ENCODE measurements at places on chromosomes 3 and 15. TPM values are rescaled to one million over a fixed set of nuclear protein-coding genes. Genes with fewer than 3 reads are reported as not detected.

CHRNA7 gene
- total RNA-seq: 1.2 TPM

TEX55 gene
- not detected for total RNA-seq

APBA2 gene
- total RNA-seq: 0.17 TPM

MASP1 gene
- 21.0 TPM for total RNA-seq

LRTM1 gene
- not detected for total RNA-seq

SLC22A14 gene
- total RNA-seq: 0.17 TPM

LMAN1L gene
- 66.2 TPM for total RNA-seq

PCBP4 gene
- total RNA-seq: 62.2 TPM

GP5 gene
- total RNA-seq: not detected

CEP19 gene
- 1.3 TPM for total RNA-seq

LYZL4 gene
- not detected for total RNA-seq

ARGFX gene
- not detected for total RNA-seq

EPHA3 gene
- 12.9 TPM for total RNA-seq

CIB2 gene
- total RNA-seq: 76.3 TPM

MORC1 gene
- not detected for total RNA-seq

DNA sequence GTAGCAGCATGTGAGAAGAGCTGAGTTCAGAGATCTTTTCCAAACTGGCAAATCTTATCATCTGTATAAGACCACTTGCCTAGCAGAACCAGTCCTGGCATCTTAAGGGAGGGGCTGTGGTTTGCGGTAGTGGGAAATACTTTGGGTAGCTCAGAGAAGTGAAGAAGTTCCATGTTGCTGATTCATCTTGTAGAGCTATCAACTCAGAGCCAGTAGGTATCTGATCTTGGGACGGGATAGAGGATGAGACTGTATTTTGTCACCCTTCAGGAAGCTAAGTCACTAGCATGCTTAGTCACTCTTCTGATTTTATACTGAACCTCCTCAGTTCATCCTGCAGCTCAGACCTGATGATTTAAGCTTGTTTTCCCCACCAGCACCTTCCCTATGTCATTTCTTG, 211.4 kb downstream of the NR1D2 start:
- no peak for DNase-seq

DNA sequence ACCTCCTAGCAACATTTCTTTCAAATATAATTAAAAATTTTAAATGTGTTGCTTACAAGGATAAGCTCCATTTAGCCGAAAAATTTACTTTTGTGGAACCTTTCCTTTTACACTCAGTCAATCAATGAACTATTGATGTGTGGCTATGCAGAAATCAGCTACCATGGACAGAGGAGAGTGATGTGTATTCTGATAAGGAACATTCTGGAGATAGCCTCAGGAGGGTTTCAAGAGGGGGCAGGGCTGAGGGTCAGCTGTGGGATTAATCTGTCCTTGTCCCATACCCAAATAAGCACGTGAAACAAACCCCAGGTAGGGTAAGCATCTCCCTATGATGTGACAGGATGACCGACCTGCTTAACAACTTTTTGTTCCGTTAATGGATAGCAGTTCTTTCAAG, 192.6 kb upstream of the PROK2 start:
- DNase-seq: no peak

DNA sequence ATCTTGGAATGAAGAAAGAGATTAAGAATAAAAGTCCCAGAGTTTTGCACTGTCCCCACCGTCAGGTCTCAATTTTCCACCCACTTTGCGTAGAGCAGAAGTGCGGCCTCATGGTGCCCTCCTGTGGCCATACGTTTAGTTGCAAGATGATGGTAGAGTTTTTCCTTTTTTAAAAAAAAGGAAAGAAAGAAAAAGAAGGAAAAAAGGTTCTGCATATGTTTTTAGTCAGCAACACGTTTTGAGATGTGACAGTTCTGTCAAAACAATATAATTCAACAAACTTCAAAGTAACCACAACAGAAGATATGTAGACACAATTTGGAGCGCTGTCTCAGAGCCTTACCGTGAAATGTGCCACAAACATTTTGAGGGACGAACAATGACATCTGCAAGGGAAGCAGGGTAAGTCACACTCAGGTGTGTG, 24.6 kb downstream of the EBLN2 start:
- no peak for DNase-seq

DNA sequence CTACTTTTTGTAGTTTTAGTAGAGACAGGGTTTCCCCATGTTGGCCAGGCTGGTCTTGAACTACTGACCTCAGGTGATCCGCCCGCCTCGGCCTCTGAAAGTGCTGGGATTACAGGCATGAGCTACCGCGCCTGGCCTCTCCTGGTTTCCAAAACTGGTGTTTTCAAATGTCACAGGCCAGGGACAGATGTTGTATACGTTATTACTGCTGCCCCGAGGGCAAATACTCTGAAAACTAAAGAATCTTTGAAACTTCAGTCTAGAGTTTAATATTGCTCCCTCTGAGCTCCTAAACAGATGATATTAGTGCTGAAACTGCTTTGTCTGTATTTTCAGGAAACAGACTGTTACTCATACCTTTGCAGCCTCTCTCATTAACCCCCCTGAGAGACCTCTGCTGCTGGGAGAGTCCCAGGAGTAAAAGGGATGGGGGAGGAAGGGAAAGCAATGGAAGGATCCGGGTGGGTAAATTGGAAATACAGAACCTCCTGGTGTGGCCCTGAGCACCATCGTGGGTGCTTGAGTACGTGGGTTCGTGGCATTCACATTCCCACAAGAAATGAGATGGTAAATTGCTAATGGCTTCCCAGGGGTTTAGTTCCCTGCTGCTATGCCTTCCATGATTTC, 96.3 kb upstream of the IGF1R start:
- no peak for DNase-seq

DNA sequence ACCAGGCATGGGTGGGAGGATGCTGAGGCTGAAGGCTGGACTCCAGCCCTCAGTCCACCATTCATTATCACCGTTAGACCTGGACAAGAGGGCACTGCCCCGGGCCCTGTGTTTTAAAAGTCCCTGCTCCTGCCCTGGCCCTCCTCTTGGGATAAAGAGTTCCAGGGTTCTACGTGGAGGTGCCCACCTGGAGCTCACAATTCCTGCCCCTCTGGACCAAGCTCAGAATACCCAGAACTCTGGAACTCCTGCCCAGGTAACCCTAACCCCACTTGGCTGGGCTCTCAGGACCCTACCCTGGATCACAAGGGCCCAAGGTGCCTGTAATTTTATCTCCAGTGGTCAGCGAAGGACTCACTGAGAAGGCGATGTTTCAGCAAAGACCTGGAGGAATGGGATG, 1.2 kb downstream of the CALML4 start:
- no peak for DNase-seq

- DNase-seq: peak; percentile 63
Measured at GRCh38 chr3:181711325-181712135, at the start of gene SOX2. Gene SOX2, plus strand, starts transcription at chr3:181711925. Its CDS starts 436 bp downstream, at chr3:181712361.

DNA sequence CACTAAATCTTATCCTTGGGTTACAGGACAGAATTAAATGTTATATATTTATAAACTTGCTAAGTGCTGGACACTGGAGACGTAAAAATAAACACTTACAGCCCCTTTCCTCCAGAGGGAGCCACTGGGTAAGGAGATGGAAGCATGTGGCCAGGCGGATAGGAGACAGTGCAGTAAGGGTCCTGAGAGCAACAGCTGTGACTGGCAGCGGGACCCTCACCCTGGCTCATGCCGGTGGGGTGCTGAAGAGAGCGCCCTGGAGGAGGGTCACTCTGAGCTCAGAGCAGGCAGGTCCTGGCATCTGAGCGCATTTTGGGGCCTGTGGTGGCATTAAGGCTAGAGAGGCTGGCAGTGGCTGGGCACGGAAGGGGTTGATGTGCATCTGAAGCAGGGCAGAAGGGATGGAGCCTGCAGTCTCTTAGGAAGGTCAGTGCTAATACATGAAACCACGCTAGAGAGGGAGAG, 16.0 kb downstream of the SEC61A1 start:
- peak; percentile 37 for DNase-seq

GRCh38 chr3:109195815-109196214, 59.3 kb downstream of the C3orf85 start:
- no peak for DNase-seq

GRCh38 chr3:55367384-55367783, 119.7 kb downstream of the WNT5A start:
- no peak for DNase-seq

GRCh38 chr3:116618930-116619329, 90.6 kb upstream of the TUSC7 start:
- DNase-seq: no peak

- no peak for DNase-seq
Measured at GRCh38 chr3:60045686-60046085, 995.9 kb upstream of the CFAP20DC start.

DNA sequence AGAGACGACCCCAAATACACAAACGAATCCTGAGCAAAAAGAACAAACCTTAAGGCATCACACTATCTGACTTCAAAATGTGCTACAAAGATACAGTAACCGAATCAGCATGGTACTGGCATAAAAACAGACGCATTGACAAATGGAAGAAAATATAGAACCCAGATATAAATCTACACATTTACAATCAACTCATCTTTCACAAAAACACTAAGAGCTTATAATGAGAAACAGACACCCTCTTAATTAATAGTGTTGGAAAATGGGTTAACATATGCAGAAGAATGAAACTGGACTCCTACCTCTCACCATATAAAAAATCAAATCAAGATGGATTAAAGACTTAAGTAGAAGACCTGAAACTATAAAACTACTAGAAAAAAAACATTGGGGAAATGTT, 130.3 kb upstream of the DCBLD2 start:
- no peak for DNase-seq

DNA sequence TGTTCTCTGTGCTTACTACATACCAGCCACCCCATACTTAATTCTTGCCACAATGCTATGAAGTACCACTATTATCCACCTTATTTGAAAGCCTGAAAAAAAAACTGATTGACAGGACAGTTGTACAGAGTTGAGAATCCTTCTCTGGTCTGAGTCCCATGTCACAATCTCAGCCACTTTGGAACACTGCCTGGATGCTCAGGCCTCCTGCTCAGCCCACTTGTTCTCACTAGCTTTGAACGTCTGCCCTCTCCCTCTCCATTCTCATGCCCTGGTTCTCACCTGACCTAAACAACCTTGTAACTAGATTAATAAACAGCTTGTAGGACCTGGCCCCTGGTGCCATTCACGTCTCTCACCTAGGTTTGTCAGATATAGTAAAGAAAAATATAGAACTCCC, 53.9 kb downstream of the TRIM69 start:
- DNase-seq: no peak

DNA sequence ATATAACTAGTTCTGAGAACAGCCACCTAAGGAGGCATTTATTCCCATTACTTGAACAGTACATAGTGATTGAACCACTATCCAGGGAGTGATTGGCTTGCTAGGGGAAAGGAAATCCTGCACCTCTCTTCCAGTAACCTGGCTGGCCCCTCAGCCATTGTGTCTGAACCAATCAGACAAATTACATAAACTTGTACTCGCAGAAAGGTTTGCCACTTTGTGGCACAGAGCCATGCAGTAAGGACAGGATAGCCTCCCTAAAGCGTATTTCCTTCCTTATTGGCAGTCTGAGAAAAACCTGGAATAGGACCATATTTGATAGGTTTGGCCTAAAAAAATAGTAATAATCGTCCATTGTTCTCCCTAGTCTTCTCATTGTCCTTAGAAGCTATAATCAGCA, 19.0 kb downstream of the CMSS1 start:
- DNase-seq: peak; percentile 25

DNA sequence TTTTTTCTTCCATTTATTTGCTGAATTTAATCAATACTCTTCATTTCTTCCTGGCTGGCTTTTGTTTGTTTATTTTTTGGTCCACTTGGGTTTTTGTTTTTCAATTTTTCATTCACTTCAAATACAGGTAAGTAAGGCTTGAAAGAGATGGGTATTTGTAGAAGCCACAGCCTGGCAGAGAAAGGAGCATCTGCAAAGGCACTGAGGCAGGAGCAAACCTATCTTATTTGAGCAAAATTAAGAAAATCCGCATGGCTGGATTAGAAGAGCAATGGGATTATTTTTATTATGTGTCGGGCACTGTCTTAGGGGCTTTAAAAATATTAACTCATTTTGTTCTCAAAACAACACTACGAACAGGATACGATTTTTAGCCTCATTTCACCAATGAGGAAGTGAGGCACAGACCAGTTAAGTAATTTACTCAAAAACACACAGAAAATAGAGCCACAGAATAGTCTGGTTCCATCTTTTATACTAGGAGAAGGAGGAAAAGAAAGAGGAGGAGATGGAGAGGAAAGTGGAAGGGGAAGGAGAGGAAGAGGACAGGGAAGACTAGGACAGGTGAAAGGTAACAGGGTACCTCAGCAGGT, 35.1 kb upstream of the CCDC80 start:
- DNase-seq: no peak

DNA sequence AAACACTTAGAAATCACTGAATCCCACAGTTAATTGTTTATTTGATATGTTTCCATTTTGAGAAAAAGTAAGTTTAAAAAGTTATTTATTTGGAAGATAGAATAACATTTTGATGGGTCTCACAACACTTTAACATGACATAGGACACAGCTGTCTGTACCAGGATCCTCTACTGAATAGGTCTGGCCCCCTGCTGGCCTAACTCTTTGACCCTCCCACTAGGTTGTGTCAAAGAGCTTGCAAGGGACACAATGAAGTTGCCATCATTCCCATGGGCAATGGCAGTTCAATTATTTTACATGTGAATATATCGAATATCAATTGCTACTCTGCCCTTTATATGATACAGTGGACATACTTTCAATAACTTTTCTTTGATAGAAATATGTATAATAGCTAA, 138.9 kb downstream of the EPHA3 start:
- no peak for DNase-seq

- no peak for DNase-seq
Measured at GRCh38 chr3:60675424-60675823, 575.8 kb downstream of the FHIT start.
